Progenitor cell of endocrine pancreas (in vitro differentiated cells): ENCODE measurements at places on chromosomes 1 and 21. TPM values are rescaled to one million over a fixed set of nuclear protein-coding genes. Genes with fewer than 3 reads are reported as not detected.

TRABD2B gene
- total RNA-seq: 11.8 and 14.5 TPM in 2 replicates

DNA sequence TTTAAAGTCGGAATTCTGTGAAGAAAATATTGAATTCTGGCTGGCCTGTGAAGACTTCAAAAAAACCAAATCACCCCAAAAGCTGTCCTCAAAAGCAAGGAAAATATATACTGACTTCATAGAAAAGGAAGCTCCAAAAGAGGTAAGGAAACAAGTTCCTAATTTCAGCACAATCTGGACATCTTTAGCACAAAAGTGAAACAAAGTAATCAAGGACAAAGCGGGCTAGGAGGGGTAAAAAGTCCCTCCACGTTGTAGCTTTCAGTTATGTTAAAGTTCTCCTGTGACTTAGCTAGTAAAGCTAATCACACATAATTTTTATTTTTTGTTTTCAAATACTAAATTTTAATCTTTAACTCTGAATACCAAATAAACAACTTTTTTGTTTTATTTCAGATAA lies 2.2 kb downstream of the RGS2 start:
- DNase-seq: no peak

USH2A gene
- total RNA-seq: 0.55 and 0.78 TPM in 2 replicates

GRCh38 chr1:69737527-69738185 lies 169.9 kb downstream of the LRRC7 start:
- no peak for DNase-seq

- DNase-seq: no peak
These were observed 10.4 kb downstream of the OLIG1 start for GRCh38 chr21:33080376-33080775.

THEM5 gene
- not detected in 2 replicates for total RNA-seq

DNA sequence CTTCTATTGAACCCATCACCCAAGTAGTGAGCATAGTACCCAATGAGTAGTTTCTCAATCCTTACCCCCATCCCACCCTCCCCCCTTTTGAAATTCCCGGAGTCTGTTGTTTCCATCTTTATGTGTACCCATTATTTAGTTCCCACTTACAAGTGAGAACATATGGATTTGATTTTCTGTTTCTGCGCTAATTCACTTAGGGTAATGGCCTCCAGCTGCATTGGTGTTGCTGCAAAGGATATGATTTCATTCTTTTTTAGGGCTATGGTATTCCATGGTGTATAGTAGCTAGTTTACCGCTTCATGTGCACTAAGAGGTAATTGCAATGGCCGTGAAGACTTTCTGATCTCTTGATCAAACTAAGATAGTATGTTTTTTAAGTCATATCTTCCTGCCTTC lies 107.5 kb upstream of the SERTAD4 start:
- DNase-seq: no peak

TFF3 gene
- 40.1 and 40.3 TPM in 2 replicates for total RNA-seq

S100A2 gene
- total RNA-seq: 0.36 and 1.6 TPM in 2 replicates

DNA sequence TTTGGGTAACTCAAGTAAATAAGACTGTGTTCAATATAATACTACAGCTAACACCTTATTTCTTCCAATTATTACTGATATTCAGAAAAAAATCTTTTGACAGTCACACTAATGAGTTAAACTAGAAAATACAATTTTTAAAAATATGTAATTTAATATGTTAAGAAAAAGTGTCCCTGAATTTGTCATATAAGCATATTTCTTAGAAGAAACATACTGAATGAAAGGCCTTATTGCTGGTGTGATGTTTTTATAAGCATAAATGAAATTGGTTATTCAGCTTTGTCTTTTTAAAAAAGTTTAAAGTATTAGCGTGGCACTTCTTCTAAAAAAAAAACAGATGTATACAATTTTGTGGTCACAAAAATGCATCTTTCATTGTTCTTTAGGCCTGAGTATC lies 267.3 kb downstream of the NEGR1 start:
- no peak for DNase-seq

LCK gene
- total RNA-seq: 0.77 and 1.2 TPM in 2 replicates

- no peak for DNase-seq
These were observed 13.6 kb upstream of the GPX7 start for GRCh38 chr1:52588535-52588934.

DNA sequence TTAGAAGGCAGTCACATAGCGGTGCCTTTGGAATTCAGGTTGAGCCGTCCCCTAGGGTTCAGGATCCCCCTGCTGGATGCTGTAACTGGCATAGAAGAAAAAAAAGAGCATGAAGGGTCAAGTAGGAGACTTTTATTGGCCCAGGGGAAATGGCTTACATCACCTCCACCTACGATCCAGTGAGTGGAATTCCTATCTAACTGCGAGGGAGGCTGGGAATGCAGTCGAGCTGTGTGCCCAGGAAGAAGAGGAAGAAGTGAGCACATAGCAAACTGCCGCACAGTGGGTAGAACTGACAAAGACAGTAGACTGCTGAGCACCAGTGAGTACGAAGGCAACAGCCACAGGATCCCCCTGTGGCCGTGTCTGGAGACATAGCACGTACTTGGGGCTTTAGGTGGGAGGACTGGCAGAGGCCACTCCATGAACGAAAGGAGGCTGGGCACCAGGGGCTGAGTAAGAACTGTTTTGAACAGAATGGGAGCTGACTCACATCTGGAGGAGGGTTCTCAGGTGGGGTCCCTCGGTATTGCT lies 79.2 kb downstream of the RNF220 start:
- no peak for DNase-seq

GRCh38 chr21:27614231-27614630 lies 647.3 kb upstream of the ADAMTS5 start:
- no peak for DNase-seq

GRCh38 chr1:86387916-86388627 lies 8.1 kb downstream of the ODF2L start:
- no peak for DNase-seq

- no peak for DNase-seq
These were observed 86.2 kb downstream of the PTPRC start for GRCh38 chr1:198725090-198725489.

DNA sequence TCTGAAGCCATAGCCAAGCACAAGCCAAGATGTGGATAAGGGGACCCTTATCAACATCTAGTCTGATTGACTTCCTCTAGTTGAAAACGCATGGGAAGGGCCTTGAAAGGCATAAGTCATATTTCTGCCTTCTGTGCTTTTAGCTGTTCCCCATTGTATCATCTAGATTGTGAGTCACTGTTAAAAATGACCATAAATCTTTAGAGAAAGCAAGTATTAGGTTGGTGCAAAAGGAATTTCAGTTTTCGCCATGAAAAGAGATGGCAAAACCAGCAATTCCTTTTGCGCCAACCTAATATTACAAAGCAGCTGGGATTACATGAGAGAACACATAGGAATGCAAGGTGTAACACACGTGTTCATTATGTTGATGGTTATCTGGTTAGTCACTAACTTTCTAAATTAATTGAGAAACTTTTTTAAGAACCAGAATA lies 63.6 kb downstream of the CLIC6 start:
- DNase-seq: no peak

GRCh38 chr1:214503553-214503952 lies 47.8 kb downstream of the PTPN14 start:
- no peak for DNase-seq

MSTO1 gene
- 53.4 and 62.1 TPM in 2 replicates for total RNA-seq
